Stimulated activated CD8-positive, alpha-beta memory T cell treated with anti-CD3 and anti-CD28 coated beads, Interleukin-2, amount 100 ng/mL, for 1 hour (primary cell): ENCODE measurements at places on chromosomes 5 and 9.
A peak's percentile ranks its signal among the peaks of the same experiment; 100 is the strongest.

- no peak for DNase-seq
These were observed 180.3 kb downstream of the C9orf152 start for GRCh38 chr9:110027671-110028081.

DNA sequence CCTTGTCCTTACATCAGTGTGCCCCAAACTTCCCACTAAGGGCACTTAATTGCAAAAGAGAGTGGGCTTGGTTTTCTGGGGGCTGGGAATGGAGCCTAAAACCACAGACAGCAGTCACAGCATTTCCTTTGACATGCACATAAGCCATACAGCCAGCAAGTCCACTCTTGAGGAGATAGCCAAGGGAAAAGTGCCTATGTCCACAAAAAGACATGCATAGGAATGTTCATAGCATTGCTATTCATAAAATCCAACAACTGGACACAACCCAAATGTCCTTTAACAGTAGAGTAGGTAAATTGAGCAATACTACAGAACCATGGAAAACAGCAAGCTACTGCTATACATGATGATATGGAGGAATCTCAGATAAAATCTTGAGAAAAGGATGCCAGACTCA is 11.7 kb upstream of the FAT2 start:
- no peak for DNase-seq

DNA sequence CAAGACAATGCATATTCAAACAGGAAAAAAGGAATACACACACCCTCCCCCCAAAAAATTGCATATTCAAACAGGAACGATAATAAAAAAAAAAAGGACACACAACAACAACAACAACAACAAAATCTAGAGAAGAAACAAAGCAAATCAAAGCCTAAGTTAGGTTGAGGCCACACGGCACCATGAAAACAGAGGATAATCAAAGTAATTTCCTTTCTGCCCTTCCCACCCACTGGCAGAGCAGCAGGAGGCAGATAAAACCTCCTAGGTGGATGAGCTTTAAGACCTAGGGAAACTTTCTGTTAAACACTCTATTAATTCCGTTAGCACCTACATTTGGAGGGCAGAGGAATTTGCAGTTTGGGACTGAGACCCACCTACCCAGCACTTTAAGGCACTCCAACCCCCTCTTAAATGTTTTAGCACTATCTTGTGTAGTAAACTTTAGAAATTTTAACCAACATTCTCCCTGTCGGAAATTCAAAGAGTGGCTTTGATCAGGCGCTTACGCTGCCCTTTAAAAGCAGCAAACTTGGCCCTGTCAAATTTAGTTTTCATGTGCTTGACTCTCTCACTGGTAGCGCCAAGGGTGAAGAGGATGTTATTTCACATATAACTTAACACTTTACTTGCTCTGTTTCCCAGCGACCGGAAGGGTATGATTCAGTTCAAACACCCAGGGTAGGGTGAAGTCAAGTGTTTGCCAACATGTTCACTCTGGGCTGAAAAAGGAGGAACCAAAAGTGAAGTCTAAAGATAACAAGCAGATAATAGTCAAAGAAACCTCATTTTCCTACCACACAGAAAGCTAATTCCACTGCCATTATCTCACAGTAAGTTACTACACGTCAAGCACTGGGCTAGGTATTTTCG is 9.2 kb downstream of the ENC1 start:
- DNase-seq, result peak; percentile 5

- DNase-seq, result no peak
These were observed 532.2 kb downstream of the NR2F1-AS1 start for GRCh38 chr5:93048858-93049257.
